ENCODE measurements at places on chromosomes 6 and 20. TPM values are rescaled to one million over a fixed set of nuclear protein-coding genes. Genes with fewer than 3 reads are reported as not detected.

The CRISP2 gene
- not detected for total RNA-seq

- DNase-seq: no peak
These were observed 255.5 kb downstream of the KIF16B start for GRCh38 chr20:16317445-16318362.

- peak; percentile 74 for DNase-seq
These were observed 174.4 kb upstream of the KCNK16 start for GRCh38 chr6:39496915-39497314.

DNA sequence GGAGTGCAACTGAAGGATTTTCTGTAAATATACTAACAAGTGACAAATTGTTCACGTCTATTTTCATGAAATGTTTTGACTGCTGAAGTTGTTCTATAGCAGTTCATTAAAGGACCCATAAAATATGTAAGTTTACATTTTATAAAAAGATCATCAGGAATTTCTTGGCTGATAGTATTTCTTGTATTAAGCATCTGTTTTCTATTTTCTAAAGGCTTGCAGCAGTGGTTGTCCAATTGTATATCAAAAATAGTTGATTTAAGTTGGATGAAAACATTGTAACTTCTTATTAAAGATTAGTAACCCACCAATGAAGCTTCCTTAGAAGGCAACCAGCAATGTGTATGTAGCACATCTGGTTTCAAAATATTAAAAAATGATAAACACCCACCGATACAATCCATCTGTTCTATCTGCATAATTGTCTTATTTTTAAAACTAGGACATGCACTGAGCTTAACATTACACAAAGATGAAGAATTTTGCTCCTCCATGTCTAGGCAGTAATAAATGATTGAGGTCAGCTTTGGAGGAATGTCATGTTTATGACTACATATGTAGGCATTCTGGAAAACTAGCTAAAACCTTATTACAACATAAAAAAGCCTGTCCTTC lies 301.3 kb upstream of the TCF21 start:
- DNase-seq: no peak

The MYT1 gene
- total RNA-seq: not detected

- no peak for DNase-seq
These were observed 228.8 kb upstream of the QKI start for GRCh38 chr6:163185744-163186143.

The ANKRD66 gene
- total RNA-seq: not detected

The HCK gene
- total RNA-seq: not detected

GRCh38 chr6:13915561-13916229 lies 9.1 kb upstream of the RNF182 start:
- no peak for DNase-seq

DNA sequence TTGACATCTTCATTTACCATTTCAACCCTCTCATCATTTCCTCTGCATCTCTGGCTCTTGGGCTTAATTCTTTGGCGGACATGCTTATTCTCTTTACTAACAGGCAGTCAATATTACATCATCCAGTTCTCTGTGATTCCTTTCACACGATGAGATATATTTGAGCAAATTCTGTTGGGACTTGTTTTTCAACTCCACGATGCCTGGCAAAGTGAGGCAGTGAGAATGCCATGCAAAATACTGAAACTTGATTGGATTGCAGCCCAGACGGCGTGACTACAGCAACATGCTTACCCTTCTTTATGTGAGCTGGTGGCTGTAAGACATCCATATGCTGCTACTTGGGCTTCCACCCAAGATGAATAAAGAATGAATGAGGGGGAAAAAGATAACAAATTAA lies 101.7 kb upstream of the SPACA1 start:
- no peak for DNase-seq

DNA sequence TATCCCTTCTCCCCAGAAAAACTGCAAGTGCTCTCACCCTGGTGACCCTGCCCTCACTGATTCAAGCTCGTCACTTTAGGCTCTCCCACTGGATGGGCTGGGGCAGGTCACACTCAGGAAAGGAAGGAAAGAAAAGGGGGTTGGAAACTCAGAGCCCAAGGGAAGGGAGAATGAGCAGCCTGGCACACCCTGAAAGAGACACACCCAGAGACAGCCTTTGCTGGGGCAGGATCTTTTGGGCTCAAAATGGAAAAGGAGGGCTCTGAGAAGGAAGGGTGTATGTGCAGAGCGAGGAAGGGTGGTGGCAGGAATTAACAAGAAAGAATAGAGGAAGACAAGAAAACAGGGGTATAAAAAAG lies 2.5 kb downstream of the PPP1R18 start:
- no peak for DNase-seq

- DNase-seq: no peak
These were observed 937.4 kb upstream of the GJE1 start for GRCh38 chr6:141195251-141195832.

DNA sequence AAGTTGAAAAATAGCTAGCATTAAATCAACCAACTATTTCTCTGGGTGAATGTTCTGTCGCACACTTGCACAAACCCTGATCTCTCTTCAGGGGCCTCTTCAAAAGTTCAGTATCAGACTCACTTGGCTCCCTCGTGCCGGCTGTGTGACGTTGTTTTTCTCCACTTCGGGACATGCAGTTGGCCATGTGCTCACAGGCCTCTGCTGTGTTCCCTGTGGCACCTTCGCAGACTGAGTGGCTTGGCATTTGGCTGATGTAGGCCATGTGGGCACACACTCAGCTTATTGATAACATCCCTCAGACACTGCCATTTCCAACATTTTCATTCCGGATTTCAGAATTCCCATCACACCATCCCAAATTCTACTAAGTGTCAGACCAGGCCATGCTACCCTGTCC lies 49.3 kb downstream of the PACRG start:
- DNase-seq: no peak

- no peak for DNase-seq
These were observed 25.9 kb downstream of the GNAS-AS1 start for GRCh38 chr20:58824843-58825242.

DNA sequence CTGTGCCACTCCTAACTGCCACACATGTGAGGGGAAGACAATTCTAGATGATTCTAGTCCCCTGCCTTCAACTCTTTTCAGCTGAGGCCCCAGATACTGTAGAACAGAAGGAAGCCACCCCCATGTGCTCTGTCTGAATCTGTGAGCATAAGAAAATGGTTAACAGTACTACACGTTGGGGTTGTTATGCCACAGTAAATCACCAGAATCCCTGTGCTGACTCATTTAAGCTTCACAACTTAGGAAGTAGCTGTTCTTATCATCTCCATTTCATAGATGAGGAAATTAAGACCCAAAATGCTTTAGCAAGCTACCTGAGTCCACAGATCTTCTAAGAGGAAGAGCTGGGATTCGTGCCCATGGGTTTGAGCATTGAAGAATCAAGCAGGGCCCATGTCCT lies 27.4 kb upstream of the SCRT2 start:
- DNase-seq: no peak

- DNase-seq: no peak
These were observed 233.6 kb downstream of the SMOC2 start for GRCh38 chr6:168674595-168674994.

DNA sequence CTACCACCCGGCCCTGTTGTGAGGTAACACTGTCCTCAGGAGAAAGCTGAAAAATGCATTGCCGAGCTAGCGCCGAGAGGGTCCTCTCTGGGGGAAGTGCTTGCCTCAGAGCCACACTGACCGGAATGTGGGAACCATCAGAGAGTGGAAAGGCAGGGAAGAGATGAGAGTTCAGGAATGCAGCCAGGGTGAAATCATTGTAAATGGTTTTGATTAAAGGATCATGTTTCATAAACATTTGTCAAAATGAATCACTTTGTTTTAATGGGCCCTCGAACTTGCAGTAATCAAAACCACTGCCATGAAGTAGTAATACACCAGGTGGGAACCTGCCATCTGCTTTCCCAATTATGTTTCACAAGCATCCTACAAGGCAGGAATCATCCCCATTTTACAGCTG lies 16.9 kb upstream of the IL17F start:
- no peak for DNase-seq

GRCh38 chr6:20024316-20024673 lies 187.1 kb downstream of the ID4 start:
- no peak for DNase-seq

GRCh38 chr6:53151676-53152075 lies 3.0 kb upstream of the GCM1 start:
- peak; percentile 18 for DNase-seq

The B3GAT2 gene
- total RNA-seq: not detected

DNA sequence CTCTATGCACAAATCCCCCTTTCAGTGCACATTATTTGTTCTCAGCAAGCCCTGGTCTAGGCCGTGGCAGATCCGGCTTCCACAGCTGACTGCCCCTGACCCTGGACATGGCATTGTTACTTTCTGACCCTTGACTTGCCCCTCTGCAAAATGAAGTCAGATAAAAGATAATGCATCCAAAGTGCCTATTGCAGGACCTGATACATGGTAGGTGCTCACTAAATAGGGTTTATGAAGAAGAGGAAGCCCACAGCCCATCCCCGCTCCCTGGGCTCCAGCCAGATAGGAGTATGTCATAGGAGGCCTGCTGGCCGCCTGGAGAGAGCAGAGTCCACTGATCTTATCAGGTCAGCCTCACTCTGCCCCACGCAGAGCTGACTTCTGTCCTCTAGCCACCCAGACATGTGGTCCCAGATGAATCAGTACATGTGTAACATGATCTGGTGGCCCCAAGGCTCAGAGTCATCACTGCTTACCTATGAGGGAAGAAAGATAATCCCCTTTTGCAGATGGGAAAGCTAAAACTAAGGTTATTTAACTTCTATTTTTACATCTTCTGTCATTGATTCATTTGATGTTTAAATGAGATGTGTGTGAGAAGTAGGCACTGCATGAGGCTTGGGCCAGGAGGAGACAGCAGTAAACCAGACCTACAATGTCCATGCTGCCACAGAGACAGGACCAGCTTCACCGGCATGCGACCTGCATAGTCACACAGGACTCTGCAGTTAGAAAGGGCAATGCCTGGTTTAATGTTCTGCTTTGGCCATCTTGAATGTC lies 20.4 kb downstream of the MAFB start:
- peak; percentile 64 for DNase-seq

- DNase-seq: no peak
These were observed 6.3 kb downstream of the HMGN4 start for GRCh38 chr6:26544473-26544872.

The RBBP8NL gene
- not detected for total RNA-seq

- no peak for DNase-seq
These were observed 82.2 kb downstream of the MAN1A1 start for GRCh38 chr6:119267126-119267905.

DNA sequence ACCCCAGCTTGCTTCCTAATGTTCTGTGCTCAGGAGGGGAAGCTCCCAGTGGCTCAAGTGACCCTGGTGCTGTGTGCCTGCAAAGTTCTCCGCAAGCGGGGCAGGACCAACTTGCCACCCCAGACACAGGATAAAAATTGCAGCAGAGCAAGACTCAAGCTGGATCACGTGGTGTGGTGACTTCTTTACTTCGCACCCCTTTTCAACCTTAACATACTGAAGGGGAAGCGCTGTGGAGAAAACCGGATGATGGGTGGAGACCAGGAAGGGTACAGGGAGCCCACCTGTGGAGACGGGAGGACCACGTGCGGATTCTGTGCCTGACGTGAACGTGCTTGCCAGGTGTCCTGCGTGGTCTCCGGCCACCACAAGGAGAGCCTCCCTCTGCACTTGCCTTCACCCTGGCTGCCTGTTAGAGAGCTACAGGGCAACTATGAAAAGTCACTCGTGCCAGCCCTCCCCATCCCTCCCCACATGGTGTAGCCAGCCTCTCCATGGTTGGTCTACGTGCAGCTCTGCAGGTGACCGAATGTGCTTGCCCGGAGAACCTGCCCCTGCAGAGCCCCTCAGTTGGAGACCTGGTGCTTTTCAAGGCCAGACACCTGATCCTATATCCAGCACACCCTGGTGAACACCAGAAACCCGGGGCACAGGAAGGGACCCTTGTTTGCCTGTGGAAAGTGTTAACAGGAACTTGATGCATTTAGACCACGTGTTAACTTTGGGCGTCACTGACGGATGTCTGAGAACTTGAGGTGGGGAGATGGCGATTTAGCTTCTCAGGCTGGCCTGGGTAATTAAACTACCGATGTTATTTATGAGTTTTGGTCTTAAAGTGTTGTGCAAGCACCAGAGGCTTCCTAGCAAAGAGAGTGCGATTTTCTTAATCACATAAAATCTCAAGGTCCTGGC lies 23.9 kb upstream of the DACT2 start:
- DNase-seq: no peak

DNA sequence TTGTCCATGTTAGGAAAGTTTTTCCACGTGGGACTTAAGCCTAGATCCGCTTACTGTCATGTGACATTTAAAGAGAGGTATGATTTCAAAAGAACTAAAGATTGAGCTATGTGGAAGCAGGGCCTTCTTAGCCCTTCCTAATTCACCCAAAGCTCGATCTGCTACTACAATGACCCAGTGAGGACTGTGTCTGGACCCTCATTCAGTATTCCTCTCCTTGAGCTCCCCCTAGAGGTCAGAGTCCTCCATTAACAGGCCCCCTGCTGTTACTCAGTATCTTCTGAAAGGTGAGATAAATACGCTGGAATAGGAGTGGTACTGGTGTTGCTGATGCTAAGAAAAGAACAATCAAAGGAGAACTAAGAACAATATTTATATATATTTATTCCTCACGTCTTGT lies 414.0 kb downstream of the GJA1 start:
- peak; percentile 80 for DNase-seq

GRCh38 chr6:115945812-115946211 lies 114.9 kb downstream of the FRK start:
- DNase-seq: no peak

GRCh38 chr6:14816116-14816859 lies 429.6 kb upstream of the JARID2 start:
- DNase-seq: no peak

DNA sequence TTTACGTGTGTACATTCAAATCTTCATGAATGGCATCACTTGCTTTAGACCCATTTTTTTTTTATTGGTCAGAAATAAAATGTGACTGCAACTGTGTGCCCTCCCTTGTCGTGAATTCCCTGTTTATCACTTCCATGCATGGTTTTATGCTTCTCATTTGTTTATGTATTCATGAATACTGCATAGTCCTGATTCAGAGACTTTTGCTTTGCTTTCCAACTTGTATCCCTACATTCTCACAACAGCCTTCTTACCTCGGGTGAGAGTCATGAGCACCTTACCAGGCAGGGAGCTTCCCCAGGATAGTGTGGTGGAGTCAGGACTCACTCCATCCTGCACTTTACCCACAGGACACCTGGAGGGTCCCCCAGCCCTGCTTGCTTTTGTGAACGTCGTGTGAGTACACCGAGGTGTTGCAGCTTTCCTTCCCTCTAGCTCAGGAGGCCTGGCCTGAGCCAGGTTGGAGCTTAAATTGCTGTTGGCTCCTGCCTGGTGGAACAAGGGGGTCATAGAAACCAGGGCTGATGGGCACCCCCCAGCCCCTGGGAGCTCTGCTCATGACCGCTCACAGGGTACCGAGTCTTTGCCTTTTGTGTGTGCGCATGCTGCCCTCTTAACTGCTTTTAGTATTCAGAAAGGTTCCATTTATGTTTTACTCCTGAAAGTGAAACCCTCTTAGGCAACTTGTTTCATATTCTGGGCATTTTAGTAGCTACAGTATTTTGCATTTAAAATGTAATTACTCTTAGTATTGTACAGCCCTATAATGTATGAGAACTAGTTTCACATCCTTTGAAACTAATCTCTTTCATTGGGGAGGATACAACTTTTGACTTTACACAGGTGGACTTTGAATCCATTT lies 66.0 kb downstream of the CDS2 start:
- DNase-seq: no peak
